ENCODE measurements at places on chromosomes 5 and 9. TPM values are rescaled to one million over a fixed set of nuclear protein-coding genes. Genes with fewer than 3 reads are reported as not detected.

DNA sequence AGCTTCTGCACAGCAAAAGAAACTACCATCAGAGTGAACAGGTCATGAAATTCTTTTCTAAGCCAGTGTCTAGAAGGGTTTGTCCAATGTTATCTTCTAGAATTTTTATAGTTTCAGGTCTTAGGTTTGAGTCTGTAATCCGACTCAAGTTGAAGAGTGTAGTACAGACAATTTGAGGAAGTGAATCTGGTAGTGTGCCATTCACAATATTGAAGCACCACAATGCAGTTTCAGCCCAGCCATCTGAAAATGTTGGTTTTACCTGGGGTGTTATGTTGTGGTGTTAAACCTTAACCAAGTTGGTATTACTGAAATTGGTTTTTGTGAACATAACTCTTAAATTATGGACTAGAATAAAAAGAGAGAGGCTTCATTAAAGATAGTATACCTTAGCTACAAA lies 77.2 kb downstream of the ADAMTS16 start:
- no peak overlapping the region for H3K4me3 ChIP-seq
- H3K27ac ChIP-seq, result no peak overlapping the region
- no peaks in the 10 kb centered on the region for H3K27me3 ChIP-seq

VLDLR gene
- 46.3 TPM for total RNA-seq

RPL35 gene
- total RNA-seq, result 812 TPM

GRCh38 chr9:10274175-10274574 lies 338.6 kb downstream of the PTPRD start:
- no peaks in the 10 kb centered on the region for H3K27me3 ChIP-seq
- no peak overlapping the region for H3K27ac ChIP-seq
- H3K4me3 ChIP-seq, result no peak overlapping the region
- no peaks in the 10 kb centered on the region for H3K36me3 ChIP-seq
- no peaks in the 10 kb centered on the region for H3K4me1 ChIP-seq
- no peak for DNase-seq

CCL27 gene
- total RNA-seq, result not detected

SLC1A1 gene
- total RNA-seq, result 3.2 TPM

GRCh38 chr9:115157245-115157674 lies 39.3 kb upstream of the TNC start:
- H3K4me1 ChIP-seq, result peaks cover 4% of the 10 kb centered on the region
- H3K36me3 ChIP-seq, result no peaks in the 10 kb centered on the region
- H3K4me3 ChIP-seq, result no peak overlapping the region
- H3K27me3 ChIP-seq, result no peaks in the 10 kb centered on the region
- peak overlapping the region; percentile 90 for H3K27ac ChIP-seq

DNA sequence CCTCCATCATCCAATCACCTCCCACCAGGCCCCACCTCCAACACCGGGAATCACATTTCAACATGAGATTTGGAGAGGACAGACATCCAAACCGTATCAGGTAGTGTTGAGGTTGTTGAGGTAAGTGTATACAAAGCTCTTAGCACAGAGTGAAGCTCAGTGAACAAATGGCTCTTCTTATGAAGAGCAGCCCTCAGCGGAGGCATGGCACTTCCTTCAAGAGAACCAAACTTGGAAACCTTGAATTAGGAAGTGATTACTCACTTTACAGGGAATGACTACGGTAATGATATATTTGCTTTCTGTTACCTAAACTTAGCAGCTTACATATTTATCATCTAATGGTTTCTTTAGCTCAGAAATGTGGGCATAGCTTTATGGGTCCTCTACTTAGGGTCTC lies 92.8 kb downstream of the IQGAP2 start:
- no peak overlapping the region for H3K4me3 ChIP-seq
- no peak overlapping the region for H3K27ac ChIP-seq
- no peaks in the 10 kb centered on the region for H3K4me1 ChIP-seq
- H3K27me3 ChIP-seq, result no peaks in the 10 kb centered on the region

ADAMTS12 gene
- total RNA-seq, result 7.3 TPM

PCDHA9 gene
- 0.13 TPM for total RNA-seq

DNA sequence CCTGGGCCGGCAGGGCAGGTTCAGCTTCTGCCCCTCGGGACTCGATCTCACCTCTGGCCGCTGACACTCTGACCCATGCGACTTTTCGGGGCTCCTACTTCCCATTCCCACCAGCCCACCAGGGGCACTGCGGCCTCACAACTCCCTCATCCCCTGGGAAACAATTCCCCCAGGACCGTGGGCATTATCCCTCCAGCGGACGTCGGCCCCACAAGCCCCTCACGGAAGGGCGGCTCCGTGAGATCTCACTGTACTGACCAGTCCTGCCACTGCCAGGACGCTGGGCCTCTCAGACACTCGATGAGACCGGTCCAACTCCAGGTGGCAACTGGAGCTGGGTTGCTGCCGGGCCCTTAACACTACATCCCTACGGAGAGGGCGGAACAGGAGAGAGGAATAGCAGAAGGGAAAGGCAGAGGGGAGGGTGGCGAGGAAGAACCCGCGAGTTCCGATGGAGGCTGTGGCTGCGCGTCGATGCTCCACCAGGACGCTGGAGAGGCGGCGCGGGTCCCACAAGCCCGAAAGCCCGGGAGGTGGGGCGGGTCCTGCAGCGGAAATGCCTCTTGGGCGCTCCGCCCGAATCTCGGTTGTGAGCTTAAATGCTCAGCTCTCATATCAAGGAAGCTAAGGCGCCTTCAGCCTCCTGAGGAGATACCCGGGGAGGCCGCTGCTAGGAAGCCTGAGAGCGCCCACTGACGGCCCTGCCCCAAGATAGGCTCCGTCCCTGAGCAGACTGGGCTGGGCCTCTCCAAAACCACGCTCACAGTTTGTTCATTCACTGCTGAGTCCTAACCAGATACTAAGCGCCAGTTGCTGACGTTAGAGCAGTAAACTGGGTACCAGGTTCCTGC lies 36.3 kb downstream of the VCP start:
- no peaks in the 10 kb centered on the region for H3K27me3 ChIP-seq
- peak; percentile 87 for DNase-seq
- H3K4me3 ChIP-seq, result no peak overlapping the region
- no peak overlapping the region for H3K27ac ChIP-seq

EFNA5 gene
- 11.5 TPM for total RNA-seq

GEMIN5 gene
- 12.8 TPM for total RNA-seq

DNA sequence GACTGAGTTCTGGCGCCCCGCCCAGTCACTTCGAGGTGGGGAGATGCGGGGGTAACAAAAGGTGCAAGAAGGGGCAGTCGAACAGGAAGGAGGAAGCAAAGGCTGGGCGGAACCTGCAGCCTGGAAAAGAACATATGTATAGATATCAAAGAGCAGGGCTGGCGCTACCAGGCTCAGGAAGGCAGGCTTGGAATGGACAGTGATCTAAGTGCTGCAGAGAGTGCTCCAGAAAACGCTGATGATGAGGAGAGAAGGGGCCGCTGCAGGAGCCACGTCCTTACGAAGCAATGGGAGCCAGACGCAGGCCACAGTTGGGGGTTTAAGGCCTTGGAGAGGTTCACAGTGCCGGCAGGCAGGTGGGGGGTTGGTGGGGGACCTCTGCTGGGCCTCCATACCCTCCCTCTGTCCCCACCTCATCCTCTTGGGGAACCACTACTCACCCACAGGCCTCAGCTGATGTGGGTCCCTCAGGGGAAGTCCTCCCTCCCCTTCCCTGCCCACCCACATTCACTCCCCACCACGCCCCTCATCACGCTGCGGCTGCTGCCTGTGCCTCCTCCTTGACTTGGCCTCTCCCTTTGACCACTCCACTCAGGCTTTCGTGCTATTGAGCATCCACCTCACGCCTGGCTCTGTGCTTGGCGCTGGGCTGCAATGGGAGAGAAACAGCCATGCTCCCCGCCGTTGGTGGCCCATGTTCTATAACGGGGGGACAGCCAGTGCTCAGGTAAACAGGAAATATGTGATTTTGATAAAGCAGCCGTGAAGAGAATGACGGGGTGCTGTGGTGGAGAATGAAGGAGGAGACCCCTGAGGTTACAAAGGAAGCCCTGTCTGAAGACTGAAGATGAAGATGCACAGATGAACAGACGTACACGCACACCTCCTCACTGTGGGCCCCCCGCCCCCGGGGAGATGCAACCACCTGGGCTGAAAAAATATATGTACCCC lies 40.5 kb upstream of the RPL26L1 start:
- peaks cover 1% of the 10 kb centered on the region for H3K36me3 ChIP-seq
- no peaks in the 10 kb centered on the region for H3K4me1 ChIP-seq
- no peak overlapping the region for H3K4me3 ChIP-seq
- no peaks in the 10 kb centered on the region for H3K27me3 ChIP-seq
- DNase-seq, result no peak

GRCh38 chr5:19616701-19617215 lies 371.2 kb downstream of the CDH18 start:
- no peaks in the 10 kb centered on the region for H3K36me3 ChIP-seq
- no peaks in the 10 kb centered on the region for H3K27me3 ChIP-seq
- no peak overlapping the region for H3K27ac ChIP-seq
- H3K4me3 ChIP-seq, result no peak overlapping the region

EIF4EBP3 gene
- total RNA-seq, result 5.4 TPM

TAF11L4 gene
- not detected for total RNA-seq

DNA sequence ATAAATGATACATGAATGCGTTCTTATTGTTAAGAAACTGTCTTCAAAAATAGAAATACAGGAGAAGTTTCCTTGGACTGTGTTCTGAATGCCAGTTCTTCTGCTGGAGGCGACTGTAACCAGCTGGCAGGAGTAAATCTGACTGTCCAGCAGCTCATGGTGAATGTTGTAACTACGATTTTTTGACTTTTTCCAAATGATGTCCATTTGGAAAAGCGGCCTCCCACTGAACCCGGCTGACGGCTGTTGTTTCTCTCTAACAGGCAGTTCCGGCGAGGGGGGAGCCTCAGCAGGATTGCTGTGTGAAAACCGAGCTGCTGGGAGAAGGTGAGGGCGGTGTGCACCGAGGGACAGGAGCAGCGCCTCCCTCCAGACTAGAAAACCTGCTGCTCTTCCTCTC lies 91.9 kb downstream of the EHMT1 start:
- H3K27ac ChIP-seq, result no peak overlapping the region
- no peak for DNase-seq
- H3K4me1 ChIP-seq, result no peaks in the 10 kb centered on the region
- H3K4me3 ChIP-seq, result no peak overlapping the region
- H3K36me3 ChIP-seq, result no peaks in the 10 kb centered on the region

GRCh38 chr5:129110742-129111141 lies 16.2 kb downstream of the ISOC1 start:
- H3K27ac ChIP-seq, result no peak overlapping the region
- no peaks in the 10 kb centered on the region for H3K27me3 ChIP-seq
- no peaks in the 10 kb centered on the region for H3K36me3 ChIP-seq
- DNase-seq, result no peak

BBLN gene
- 46.7 TPM for total RNA-seq

ZFYVE16 gene
- 43.3 TPM for total RNA-seq

DNA sequence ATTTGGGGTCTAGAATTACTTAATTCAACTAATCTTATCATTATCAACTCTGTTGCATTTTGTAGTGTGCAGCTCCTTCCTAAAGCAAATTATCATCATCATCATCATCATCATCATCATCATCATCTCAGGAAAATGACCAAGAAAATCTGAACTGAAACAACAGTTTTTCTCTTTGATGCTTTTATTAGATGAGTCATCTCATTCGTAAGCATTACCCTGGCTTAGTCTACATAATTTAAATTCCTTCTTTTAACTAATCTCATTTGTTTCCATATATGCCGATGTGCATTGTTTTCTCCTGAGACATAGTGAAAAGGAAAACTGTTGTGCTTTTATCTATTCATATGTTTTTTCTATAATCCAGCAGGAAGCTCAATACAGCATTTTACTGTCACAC lies 173.0 kb upstream of the PDE4D start:
- H3K27ac ChIP-seq, result no peak overlapping the region
- no peaks in the 10 kb centered on the region for H3K27me3 ChIP-seq
- no peaks in the 10 kb centered on the region for H3K4me1 ChIP-seq
- DNase-seq, result no peak
- no peaks in the 10 kb centered on the region for H3K36me3 ChIP-seq

DNA sequence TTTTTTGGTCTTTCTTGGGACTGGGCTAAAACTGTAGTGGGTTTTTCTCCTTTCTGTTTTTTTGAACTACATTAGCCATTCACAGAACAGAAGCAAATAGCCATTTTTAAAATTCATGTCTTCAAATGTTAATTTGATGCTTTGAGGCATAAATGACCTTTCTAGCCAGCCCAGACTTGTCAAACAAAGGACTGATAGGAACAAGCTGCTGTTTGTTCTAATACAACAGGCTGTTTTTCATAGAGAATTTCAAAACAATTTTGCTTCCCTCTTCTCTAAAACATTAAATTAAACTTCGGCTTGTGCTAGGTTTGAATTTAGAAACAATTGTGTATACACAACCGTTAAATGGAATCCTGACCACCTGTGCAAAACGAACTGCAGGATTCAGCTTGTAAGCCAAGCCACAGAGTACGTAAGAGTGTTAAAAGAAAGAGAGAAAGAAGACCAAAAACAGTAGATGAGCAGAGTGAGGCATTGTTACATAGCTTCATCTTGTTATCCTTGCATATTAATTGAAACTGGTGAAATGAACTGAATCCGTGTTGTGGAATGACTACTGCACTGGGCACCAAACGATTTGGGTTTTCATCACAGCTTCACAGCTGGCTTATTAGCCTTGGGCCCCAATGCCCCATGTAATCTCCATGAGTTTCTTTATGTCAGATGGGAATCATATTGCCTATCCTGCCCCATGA lies 100.0 kb downstream of the ZSWIM6 start:
- no peak for DNase-seq
- no peaks in the 10 kb centered on the region for H3K4me1 ChIP-seq
- H3K4me3 ChIP-seq, result no peak overlapping the region
- H3K27me3 ChIP-seq, result no peaks in the 10 kb centered on the region
- no peak overlapping the region for H3K27ac ChIP-seq
- H3K36me3 ChIP-seq, result no peaks in the 10 kb centered on the region

ROR2 gene
- 1.6 TPM for total RNA-seq

GRCh38 chr9:101731429-101731828 lies 7.0 kb downstream of the GRIN3A start:
- H3K4me3 ChIP-seq, result no peak overlapping the region
- H3K27me3 ChIP-seq, result no peaks in the 10 kb centered on the region
- no peak overlapping the region for H3K27ac ChIP-seq
- no peaks in the 10 kb centered on the region for H3K4me1 ChIP-seq

GRCh38 chr9:109098960-109099308 lies 20.8 kb downstream of the TMEM245 start:
- H3K4me1 ChIP-seq, result peaks cover 8% of the 10 kb centered on the region
- peak overlapping the region; percentile 89 for H3K27ac ChIP-seq
- no peak overlapping the region for H3K4me3 ChIP-seq
- DNase-seq, result no peak
- no peaks in the 10 kb centered on the region for H3K36me3 ChIP-seq

DPYSL3 gene
- total RNA-seq, result 288 TPM

HRH2 gene
- 12.6 TPM for total RNA-seq

FAM78A gene
- 4.0 TPM for total RNA-seq

PCDHA1 gene
- total RNA-seq, result not detected

GRCh38 chr5:83313436-83313835 lies 158.1 kb upstream of the VCAN start:
- DNase-seq, result no peak
- no peaks in the 10 kb centered on the region for H3K27me3 ChIP-seq
- no peak overlapping the region for H3K4me3 ChIP-seq
- H3K27ac ChIP-seq, result no peak overlapping the region
- no peaks in the 10 kb centered on the region for H3K4me1 ChIP-seq

SVEP1 gene
- total RNA-seq, result 120 TPM

Measured in aorta (tissue), 5 donors.